ENCODE measurements at places on chromosomes 5 and 9.
A peak's percentile ranks its signal among the peaks of the same experiment; 100 is the strongest.

- no peak for DNase-seq
Measured at GRCh38 chr5:141359790-141360426, at the start of gene PCDHGB2. Gene PCDHGB2, plus strand, starts transcription at chr5:141359994. Its CDS starts 142 bp downstream, at chr5:141360136.

DNA sequence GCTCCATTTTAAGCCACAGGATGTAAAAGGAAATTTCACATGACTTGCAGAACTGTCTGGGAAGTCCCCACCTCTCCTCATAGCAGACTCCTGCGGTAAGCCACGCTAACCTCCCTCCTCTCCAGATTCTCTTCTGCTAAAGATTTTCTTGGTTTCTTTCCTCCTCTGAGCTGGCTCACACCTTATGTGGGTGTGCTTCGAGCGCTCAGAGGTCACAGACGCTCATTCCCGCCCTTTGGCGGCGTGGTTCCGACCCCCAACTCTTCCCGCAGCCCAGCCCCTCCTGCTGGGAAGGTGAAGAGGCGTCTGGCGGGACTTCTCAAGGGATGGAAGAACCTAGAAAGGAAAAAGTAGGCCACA is 32.9 kb upstream of the CDK20 start:
- peak; percentile 2 for DNase-seq

- DNase-seq, result no peak
Measured at GRCh38 chr5:36606428-36607113, at the start of gene SLC1A3. Gene SLC1A3, plus strand, starts transcription at chr5:36606606. Its CDS starts 1,818 bp downstream, at chr5:36608424.

GRCh38 chr9:34589636-34590380 is at the start of gene CNTFR:
Gene CNTFR, minus strand, starts transcription at chr9:34589724. Its CDS starts 20,743 bp downstream, at chr9:34568981.
- no peak for DNase-seq

- no peak for DNase-seq
Measured at GRCh38 chr5:57338068-57338867, 144.3 kb downstream of the ACTBL2 start.

Measured in stimulated activated CD4-positive, alpha-beta T cell treated with anti-CD3 and anti-CD28 coated beads, TNF-alpha, amount 100 ng/mL, for 4 hours (primary cell).